ENCODE measurements at places on chromosomes 12 and 14. TPM values are rescaled to one million over a fixed set of nuclear protein-coding genes. Genes with fewer than 3 reads are reported as not detected.

RASSF9 gene
- 0.33 TPM for total RNA-seq

PLEKHH1 gene
- 590 TPM for total RNA-seq

HAL gene
- total RNA-seq: 0.55 TPM

POTEG gene
- total RNA-seq: not detected

SYT10 gene
- total RNA-seq: 2.8 TPM

LALBA gene
- not detected for total RNA-seq

HOXC13 gene
- total RNA-seq: not detected

PRKD1 gene
- 25.1 TPM for total RNA-seq

KLHL33 gene
- 0.28 TPM for total RNA-seq

INHBC gene
- total RNA-seq: not detected

FAM181A gene
- total RNA-seq: 4.9 TPM

KLC1 gene
- total RNA-seq: 448 TPM

SERPINA9 gene
- total RNA-seq: not detected

SMIM10L1 gene
- total RNA-seq: 12.8 TPM

CIROP gene
- total RNA-seq: not detected

TIMM9 gene
- total RNA-seq: 32.0 TPM

NR4A1 gene
- total RNA-seq: 23.0 TPM

SRGAP1 gene
- 13.5 TPM for total RNA-seq

MEG3 gene
- total RNA-seq: 987 TPM

SYNE3 gene
- total RNA-seq: 6.0 TPM

SLC39A5 gene
- total RNA-seq: not detected

CLEC6A gene
- total RNA-seq: not detected

ZNF385A gene
- total RNA-seq: 57.0 TPM

TSHR gene
- not detected for total RNA-seq

OR6C2 gene
- not detected for total RNA-seq

Measured in dorsolateral prefrontal cortex (tissue), 122 donors.